T-cell (primary cell): ENCODE measurements at places on chromosomes 3 and 15.

GRCh38 chr3:1214933-1215332 lies 122.1 kb downstream of the CNTN6 start:
- DNase-seq, result no peak

DNA sequence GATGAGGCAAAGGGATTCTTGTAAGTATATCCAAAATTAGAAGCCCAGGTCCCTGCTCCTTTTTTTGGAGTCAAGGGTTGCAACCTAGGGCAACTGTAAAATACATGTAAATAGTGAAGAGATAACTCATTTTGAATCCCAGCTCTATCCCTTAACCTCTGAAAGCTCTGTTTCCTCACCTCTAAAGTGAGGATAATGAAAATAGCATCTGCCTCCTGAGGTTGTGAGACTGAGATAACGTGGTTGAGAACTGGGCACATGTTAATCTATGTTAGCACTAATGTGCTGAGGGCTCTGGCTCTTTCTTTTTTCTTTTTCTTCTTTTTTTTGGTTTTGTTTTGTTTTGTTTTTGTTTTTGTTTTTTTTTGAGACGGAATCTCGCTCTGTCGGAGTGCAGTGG lies 4.8 kb upstream of the NKTR start:
- no peak for DNase-seq

- DNase-seq, result no peak
These were observed 19.9 kb downstream of the WNT7A start for GRCh38 chr3:13860001-13860400.

DNA sequence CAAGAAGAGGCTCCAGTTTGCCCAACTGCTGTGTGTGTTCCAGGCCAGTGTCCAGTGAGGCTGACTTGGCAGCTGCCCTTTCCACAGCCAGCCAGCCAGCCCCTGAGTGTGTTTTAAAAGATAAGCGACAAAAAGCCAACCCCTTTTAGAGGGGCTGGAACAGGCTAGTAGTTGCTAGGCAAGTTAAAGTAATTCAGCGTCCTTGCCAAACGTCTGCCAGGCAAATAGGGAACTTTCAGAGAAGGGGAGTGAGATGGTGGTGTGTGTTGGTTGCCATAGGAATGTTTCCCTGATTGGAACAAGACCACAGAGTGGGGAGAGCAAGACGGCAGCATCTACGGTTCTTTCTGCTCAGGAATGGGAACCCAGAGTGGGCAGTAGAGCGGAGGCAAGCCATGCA lies 86.3 kb downstream of the TMEM108 start:
- DNase-seq, result no peak

DNA sequence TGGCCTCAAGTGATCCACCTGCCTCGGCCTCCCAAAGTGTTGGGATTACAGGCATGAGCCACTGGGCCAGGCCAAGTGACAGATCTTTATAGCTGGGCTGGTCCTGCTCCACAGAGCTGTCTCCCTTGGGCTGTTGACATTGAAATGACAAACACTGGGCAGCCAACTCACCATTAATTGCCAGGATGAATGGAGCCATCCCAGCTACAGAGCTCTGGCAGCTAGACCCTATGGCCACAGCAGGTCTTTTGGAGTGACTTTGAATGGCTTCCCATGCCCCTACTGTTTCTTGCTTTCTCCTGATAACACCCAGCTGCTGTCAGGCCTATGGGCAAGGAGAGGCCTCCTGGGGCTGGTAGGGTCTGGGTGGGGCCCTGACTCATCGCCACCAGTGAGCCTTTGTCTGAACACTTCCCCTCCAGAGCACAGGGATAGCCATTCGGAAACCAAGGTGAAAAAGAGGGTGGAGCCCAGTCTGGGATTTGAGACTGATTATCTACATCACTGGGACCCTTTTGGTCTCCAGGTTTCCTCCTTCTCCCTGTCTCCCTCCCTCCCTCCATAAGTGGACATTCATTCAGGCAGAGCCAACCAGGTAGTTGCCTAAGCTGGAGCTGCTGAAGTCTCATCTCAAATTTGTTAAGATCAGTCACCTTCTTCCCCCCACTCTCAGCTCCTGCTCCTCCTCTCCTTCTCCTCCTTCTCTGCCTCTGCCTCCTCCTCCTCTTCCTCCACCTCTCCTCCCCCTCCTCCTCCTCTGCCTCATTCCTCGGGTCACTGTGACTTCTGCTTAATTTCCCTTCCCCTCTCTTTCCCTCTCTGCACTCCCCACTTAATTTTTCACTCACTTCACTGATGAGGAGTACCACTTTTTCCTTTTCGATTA lies 34.0 kb downstream of the BHLHE40 start:
- DNase-seq, result no peak

DNA sequence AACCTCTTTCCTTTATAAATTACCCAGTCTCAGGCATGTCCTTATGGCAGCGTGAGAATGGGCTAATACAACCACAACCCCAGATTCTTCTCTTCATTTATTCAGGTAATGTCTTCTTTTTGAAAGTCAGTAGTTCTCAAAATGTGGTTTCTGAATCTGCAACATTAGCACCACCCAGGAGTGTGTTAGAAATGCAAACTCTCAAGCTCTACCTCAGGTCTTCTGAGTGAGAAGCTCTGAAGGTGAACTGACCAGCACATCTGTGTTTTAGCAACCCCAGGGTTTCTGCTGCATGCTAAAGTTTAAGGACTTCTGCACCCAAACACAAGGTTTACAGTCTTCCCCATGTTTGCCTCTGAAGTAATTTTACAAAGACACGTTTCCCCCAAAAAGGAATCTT lies 22.3 kb upstream of the TRIM59 start:
- no peak for DNase-seq

GRCh38 chr15:80970018-80970657 lies 19.5 kb downstream of the MESD start:
- peak; percentile 12 for DNase-seq

DNA sequence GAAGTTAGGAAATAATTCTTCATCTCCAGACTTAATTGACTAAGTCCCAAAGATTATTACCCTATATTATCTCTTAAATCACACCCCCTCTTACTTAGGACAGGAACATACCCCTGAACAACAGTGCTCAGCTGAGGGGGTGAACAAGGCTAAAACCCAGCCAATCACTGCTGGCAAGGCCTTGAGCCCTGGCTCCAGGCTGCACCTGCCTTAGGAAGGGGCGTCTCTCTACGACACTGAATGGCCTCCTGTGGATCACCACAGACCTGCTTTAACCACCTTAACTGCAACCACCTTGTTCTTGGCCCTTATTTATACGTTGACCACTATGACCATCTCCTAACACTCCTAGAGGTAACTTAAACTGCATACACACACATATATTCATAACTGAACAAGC lies 267.4 kb upstream of the THBS1 start:
- DNase-seq, result no peak

- DNase-seq, result no peak
These were observed 53.8 kb downstream of the CCDC66 start for GRCh38 chr3:56610669-56611335.

GRCh38 chr3:81753416-81754027 lies 7.9 kb downstream of the GBE1 start:
- no peak for DNase-seq

- DNase-seq, result no peak
These were observed 399 bp upstream of the SUCLG2 start for GRCh38 chr3:67654844-67655177.

DNA sequence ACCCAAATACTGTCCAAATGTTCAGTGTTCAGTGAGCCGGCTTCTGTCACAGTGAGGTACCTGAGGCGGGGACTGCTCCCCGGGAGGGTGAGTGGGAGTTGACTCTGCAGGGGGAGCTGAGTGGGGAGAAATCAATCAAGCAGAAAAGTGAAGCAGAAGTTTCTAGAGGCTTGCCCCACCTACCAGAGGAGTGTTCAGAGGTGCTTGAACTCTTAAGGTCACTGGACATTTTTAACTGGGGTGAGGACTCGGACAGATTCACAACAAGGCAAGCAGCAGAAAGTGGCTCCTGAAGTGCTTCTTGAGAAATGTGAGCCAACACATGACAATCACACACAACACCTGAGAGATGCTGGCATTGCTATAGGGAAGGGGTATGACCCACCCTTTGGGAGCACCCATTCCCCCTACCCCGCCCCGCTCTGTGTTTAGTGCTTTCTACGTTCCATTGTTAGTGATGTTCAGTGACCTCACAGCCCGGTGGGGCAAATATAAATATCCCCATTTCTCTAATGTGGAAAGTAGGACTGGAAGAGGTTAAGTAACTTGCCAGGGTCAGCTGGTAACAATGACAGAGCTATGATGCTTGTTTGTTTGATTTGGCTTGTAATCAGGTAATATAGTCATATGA lies 48.6 kb upstream of the AKAP13 start:
- no peak for DNase-seq

DNA sequence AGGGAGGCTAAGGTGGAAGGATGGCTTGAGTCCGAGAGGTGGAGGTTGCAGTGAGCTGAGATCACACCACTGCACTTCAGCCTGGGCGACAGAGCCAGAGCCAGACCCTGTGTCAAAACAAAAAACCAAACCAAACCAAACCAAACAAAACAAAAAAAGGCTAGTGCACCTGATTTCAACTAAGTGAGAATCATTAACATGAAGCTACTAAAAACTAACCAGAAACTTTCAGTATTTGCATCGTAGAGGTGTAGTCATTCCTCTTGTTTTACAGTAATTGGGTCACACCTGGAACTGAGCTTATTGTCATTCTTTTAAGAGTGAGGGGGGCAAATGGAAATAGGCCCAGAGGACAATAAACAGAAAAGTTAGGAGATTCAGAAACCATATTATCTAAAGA lies 58.5 kb downstream of the ST6GAL1 start:
- no peak for DNase-seq

DNA sequence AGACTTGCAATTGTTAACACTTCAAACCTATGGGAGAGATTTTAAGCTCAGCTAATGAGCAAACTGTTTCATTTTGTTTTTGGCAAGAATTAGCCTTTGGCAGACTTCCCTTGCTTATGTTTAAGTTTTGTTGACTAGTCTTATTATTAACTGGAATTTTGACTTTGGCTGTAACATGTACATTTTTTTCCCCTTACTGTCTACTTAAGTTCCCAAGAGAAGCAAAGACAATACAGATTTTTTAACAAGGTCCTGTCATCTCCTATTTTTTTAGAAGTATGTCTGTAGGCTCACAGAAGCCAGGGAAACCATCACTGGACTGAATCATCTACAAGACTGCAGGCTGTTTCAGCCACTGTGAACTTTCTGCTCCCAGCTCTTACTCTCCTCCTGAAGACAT lies 74.3 kb downstream of the DGKG start:
- no peak for DNase-seq

DNA sequence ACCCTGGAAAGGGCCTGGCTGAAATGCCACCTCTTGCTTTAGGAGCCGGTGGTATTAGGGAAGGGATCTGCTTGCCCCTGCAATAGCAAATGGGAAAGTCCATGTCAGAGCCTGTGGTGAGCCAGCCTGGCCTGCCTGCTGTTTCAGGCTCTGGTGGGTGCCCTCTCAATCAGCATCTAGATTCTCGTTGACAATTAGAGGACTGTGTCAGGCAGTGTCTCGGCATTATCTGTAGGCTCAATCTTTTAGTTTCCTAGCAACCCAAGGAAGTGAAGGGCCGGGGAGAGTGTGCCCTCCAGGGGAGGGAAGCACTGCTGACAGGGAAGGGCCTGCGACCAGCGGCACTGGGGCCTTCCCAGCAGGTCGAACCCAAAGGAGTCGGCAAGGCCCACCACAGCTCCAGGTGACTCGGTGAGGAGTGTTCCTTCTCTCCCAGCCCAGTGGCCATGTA lies 42.1 kb downstream of the TLE3 start:
- no peak for DNase-seq

DNA sequence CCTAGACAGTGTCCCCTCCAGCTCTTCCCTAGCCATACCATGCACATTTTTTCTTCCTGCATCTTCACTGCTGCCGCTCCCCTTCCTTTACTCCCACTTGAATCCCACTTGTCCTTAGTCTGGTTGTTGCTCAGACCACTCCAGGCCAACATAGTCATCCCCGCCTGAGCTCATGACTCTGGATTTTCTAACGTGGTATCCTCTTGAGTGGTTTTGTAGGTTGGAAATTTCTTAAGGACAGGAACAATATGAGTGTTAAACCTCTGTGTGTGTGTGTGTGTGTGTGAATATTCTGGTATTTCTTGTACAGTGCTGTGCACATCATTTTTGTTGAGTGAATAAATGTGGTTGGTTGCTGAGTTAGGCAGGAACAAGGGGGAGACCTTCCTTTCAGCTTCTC lies 3.1 kb downstream of the BAHD1 start:
- DNase-seq, result no peak

- no peak for DNase-seq
These were observed 18.9 kb downstream of the GHRL start for GRCh38 chr3:10273702-10274305.

- no peak for DNase-seq
These were observed 21.7 kb downstream of the KIF7 start for GRCh38 chr15:89633585-89633984.

DNA sequence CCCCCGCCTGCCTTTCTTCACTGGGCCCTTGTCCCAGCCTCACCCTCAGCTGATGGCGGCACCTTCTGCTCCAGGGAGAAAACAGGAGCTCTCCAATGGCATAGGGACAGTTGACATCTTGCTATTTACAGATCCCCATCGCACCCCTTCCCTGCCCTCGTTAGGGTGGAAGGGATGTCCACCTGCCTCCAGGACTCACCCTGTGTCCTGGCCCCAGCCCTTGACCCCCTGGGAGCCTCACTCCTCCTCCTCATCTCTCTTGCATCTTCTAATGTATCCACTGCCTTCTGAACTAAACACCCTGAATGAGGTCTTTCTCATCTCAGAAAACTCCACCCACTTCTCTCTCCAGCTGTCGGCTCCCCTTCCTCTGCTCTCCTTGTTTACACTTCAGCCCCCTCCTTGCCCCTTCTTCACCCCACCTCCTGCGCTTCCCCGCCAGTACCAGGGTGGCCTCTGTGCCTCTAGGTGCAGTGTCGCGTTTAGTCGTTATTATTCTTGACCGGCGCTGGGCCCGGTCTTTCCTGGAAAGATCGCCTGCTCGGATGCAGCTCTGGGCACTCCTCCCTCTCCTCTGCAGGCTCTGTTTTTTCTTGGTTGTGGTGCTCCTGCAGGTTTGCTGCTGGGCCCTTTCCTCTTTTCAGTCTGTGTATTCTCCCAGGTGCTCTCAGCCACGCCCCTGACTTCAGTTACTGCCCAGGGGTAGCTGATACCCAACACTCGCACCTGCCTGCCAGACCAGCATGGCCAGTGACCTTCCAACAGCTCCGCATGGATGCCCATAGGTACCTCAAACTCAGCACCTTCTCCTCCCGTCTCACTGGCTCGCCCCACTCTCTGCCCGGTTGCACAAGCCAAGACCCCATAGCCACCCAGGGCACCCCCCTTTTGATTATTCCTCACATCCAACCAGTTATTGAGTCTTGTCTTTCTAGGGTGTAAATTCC lies 42.9 kb downstream of the PML start:
- no peak for DNase-seq

GRCh38 chr15:77376770-77377169 lies 43.1 kb downstream of the PEAK1 start:
- no peak for DNase-seq
